NCI-H2081 treated with DMSO at 0.1 percent for 48 hours (cell line): ENCODE measurements at places on chromosomes 11 and 22.

DNA sequence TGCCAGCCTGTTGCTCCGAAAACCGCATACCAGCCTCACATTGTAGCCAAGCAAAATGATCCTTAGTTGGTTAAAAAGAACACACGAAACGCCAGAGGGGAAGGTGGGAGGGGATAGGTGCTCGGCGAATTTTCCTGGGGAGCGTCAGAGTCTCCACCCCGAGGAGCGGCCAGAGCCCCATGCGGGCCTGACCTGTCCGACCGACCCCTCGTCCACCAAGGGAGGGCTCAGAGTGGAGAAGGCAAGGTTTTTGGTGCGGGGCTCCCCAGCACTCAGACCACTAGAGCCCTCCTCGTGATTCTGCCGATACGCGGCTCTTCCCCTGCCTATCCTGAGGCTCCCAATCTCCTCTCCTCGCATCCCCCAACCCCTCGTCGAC, 39.6 kb downstream of the DIXDC1 start:
- no peak for DNase-seq

DNA sequence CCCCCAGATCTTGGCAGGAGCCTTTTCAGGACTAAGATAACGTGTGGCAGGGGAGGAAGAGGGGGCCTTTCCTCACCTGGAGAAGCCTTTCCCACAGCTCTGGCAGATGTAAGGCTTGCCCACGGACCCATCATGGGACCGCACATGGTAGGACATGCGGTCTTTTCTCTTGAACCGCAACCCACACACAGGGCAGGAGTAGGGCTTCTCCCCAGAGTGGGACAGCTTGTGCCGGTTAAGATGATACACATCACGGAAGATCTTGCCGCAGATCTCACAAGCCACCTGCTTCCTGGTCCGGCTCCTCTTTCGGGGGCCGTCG, 1.9 kb downstream of the PATZ1 start:
- no peak for DNase-seq

- no peak for DNase-seq
Observed at GRCh38 chr22:30181459-30182349, 64.9 kb downstream of the LIF start.

- DNase-seq, result no peak
Observed at GRCh38 chr11:74390697-74391096, 7.5 kb downstream of the PGM2L1 start.

DNA sequence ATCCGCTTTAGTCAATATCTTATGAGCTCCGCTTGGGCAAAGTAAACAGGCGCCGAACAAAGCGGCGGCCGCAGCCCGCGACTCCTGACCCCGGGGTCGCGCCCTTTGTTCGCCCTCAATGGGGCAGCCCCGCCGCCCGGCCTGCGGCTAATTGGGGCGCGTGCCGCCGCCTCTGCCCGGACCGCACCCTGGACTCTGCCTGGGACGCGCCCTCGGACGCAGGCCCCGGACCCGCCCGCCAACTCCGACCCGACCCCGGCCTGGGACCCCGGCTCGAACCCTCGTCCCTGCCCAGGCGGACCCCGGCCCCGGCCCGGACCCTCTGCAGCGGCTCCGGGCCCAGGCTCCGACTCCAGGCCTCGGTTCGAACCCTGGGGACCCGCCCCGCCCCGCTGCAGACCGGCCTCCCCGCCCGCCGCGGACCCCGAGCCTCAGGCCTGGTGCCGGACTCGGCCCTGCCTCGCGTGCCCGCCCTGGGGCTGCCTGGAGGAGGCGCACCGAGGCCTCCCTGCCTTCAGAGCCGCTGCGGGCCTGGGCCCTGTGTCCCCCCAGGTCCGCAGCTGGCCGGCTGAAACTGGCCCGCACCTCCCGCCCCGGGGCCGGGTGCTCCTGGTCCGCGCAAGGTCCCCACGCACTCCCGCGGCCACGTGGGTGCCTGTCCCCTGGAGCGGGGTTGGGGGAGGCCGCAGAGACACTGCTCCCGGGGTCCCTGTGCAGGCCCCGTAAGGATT, 84.7 kb upstream of the WNT7B start:
- DNase-seq, result no peak

- no peak for DNase-seq
Observed at GRCh38 chr22:49326558-49326957, 501.1 kb downstream of the BRD1 start.
